ENCODE measurements at places on chromosomes 5 and 9.

- DNase-seq, result peak; percentile 74
These were observed 30.2 kb downstream of the EFCAB9 start for GRCh38 chr5:172223901-172224873.

- no peak for DNase-seq
These were observed 44.1 kb downstream of the COL23A1 start for GRCh38 chr5:178545941-178546674.

DNA sequence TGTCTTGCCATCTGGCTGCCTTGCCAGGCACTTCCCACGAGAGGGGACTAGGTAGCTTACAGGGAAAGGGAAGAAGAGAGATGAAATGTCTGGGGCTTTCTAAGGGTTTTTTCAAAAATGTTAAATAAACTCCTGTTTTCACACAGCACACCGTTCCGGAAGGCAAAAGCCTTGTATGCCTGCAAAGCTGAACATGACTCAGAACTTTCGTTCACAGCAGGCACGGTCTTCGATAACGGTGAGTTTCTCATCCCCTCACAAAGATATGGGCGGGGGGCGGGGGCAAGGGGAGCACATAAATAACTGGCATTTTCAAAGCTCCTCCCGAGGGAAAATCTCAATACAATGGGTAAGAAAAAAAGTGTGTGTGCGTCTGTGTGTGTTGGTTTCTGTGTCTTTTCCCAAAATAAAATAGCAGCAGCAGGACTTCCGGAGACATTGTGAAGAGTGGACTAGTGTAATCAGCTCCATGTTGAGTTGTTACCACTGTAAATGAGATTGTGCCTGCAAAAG is 189.6 kb downstream of the NR3C1 start:
- no peak for DNase-seq

GRCh38 chr9:13411791-13412190 is 132.3 kb upstream of the MPDZ start:
- DNase-seq, result no peak
